Non-pigmented ciliary epithelial cell (primary cell): ENCODE measurements at places on chromosomes 1 and 21.

DNA sequence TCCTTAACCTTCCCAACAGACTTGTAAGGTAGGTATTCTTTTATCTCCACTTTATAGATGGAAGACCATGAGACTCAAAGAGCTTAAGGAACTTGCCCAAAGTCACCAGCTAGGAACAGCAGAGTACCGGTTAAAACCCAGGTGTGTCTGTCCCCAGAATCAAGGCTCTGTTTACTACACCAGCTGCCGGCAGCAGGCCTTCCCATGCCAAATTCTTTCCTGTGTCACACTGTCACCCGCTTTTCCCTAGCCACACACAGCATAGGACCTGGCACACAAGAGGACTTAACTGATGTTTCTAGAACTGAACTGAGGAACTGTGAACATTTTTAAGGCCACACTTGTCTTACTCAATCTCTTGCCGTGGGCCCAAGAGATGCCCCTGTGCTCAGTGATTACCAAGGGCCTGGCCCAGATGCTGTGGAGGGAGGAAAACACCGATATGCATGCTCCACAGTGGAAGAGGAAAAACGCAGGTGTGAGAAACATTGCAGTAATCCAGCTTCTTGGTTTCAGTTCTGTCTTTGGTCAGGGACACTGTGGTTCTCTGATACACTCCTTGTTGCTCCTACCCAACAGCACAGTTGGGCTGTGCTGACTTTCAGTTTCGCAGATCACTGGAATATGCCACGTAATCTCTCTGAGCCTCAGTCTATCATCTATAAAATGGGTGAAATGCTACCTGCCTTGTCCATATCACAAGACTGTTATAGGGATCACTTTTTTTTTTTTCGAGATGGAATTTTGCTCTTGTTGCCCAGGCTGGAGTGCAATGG lies 13.9 kb upstream of the LY9 start:
- no peak for DNase-seq

DNA sequence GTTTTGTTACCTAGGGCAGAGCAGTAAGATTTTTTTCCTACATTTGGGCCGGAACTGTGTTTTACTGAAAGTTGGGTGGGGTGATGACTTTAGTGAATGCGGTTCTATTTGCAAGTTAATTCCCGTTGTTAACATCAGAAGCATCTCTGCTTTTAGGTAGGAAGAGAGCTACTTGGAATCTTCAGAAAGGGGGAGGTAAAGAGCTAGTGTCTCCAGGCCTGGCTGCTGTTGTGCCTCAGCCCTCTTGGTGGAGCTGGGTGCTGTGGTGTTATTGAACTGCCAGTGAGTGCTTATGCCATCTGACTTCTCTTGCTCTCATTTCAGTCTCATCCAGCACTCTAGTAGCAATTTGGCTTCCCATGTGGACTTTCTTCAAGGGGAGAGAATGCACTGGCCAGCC lies 3.4 kb downstream of the KDM4A start:
- no peak for DNase-seq

DNA sequence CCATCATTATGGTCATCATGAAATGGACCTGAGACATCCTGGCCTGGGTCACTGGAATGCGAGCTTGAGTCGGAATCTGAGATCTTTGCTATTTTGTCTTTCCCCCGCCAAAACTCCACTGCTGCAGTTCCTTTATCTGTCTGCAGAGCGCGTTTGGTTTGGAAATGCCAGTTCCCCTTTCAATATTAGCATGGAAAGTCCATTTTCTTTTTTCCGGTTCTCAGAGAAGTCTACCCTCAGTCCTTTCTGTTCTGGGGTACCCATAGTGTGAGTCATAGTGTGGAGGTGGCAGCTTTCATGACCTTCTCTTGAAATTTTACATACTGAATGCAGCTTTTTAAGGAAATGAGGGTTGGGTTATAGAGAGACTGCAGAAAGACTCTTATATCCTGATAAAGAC lies 14.6 kb downstream of the CACNA1E start:
- DNase-seq, result no peak

- no peak for DNase-seq
Observed at GRCh38 chr1:18536915-18537314, 56.2 kb downstream of the KLHDC7A start.

GRCh38 chr21:41402231-41402630 lies 23.8 kb upstream of the MX1 start:
- no peak for DNase-seq

GRCh38 chr1:18482721-18483425 lies 2.1 kb downstream of the KLHDC7A start:
- DNase-seq, result no peak

GRCh38 chr1:157478030-157478429 lies 74.3 kb downstream of the FCRL5 start:
- no peak for DNase-seq

DNA sequence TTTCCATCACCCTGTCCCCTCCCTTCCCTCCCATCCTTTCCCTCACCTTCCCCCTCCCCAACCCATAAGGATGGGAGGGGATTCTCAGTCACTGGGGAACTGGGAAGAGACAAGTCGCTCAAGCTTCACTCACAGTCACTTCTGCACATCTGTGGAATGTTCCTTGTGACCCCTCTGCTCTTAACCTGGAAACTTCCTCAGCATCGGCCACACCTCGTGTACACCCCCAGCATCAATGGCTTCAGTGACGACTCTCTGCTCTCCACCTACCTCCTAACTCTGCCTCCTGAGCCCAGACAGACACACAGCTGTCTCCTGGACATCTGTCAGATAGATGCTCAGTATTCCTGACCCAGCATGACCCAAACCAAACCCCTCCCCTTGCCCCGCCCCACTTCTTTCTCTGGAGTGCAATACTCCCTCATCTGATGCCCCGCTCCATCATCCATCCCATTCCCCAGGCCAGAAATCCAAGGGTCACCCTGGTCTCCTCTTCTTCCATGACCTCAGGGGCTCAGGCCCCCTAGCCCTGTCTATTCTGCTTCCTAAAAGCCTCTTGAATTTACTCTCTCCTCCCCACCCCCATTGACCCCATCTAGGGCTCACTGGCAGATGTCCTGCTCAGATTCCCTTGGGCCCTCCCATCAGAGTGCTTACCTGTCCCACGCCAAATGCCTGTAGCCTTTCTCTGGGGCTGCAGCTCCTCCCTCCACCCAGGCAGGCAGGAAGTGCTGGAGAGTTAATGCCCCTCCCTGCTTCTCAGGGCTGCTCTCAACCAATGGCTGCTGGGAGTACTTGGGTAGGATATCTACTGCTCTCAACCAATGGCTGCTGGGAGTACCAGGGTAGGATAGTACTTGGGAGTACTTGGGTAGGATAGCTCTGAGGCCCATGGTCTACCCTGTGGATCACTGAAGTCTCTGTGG lies 83.1 kb upstream of the CSF3R start:
- DNase-seq, result no peak

GRCh38 chr1:161106431-161106830 lies 8.3 kb downstream of the KLHDC9 start:
- DNase-seq, result no peak

DNA sequence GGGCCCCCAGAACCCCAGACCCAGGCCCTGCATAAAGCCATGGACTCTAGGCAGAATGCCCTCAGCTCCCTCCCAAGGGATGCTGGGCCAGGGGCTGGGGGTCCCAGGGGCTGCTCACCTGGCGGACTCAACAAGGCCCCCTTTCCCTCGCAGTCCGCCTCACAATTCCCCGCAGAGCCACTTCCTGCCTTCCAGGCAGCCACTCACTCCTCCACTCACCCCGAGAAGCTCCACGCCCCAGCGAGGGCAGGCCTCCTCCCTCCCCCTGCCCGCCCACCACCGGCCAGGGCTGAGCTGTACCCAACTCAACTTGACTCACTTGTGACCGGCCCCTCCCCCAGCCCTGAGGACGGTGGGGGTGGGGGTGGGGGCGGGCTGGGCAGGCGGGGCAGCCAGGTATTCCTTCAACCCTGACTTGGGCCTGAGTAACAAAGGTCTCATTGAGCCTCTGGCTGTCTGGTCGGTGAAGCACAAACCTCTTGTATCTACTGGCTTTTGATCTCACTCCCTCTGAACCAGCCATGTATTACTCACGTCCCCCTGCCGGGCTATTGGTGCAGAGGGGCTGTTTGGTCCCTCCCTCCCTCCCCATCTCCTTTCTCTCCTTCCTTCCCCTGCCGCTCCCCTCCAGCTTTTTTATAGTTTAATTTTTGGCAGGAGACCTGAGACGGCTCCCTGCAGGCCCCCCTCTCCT lies 5.9 kb downstream of the BLACAT1 start:
- no peak for DNase-seq

GRCh38 chr1:5514527-5515183 lies 477.6 kb downstream of the NPHP4 start:
- no peak for DNase-seq

- DNase-seq, result no peak
Observed at GRCh38 chr21:14527696-14528652, 18.1 kb downstream of the SAMSN1 start.

GRCh38 chr1:23872421-23872820 lies 4.3 kb upstream of the FUCA1 start:
- DNase-seq, result no peak

- DNase-seq, result no peak
Observed at GRCh38 chr1:240821925-240822324, 210.0 kb upstream of the GREM2 start.

DNA sequence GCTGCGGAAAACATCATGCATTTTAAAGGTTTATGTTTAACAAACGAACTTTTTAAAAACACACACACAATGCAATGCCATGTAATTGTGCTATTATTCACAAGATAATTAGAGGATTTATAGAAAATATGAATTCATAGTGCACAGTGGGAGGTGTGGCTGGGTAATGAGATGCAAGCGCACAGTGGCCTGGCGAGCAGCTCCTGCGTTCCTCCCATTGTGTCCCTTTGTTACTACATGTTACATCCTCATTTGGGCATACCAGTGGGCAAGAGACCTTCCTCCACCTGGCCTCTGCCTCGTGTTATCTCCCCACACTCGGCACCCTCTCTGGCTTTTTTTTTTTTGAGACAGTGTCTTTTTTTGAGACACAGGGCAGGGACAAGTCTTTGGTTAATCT lies 30.0 kb upstream of the TENT5B start:
- DNase-seq, result no peak

- no peak for DNase-seq
Observed at GRCh38 chr1:74392840-74393239, 119.6 kb downstream of the LRRC53 start.

DNA sequence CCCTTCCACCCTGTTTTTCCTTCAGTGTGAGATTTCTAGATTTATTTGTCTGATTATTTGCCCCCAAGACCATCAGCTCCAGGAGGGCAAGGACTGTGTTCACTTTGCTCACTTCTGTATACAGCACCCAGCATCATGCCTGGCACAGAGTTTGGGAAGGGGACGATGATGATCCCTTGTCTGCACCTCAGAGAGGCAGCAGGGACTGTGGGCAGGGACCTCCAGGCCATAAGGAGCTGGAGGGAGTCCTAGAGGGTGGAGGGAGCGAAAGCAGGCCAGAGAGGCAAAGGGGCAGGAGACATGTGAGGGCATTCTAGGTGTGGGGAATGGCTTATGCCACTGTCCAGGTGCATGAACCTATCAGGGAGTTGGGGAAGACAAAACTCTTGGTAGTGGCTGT lies 32.8 kb downstream of the H3-3A start:
- no peak for DNase-seq

- no peak for DNase-seq
Observed at GRCh38 chr1:59928996-59929395, 2.4 kb upstream of the CYP2J2 start.

DNA sequence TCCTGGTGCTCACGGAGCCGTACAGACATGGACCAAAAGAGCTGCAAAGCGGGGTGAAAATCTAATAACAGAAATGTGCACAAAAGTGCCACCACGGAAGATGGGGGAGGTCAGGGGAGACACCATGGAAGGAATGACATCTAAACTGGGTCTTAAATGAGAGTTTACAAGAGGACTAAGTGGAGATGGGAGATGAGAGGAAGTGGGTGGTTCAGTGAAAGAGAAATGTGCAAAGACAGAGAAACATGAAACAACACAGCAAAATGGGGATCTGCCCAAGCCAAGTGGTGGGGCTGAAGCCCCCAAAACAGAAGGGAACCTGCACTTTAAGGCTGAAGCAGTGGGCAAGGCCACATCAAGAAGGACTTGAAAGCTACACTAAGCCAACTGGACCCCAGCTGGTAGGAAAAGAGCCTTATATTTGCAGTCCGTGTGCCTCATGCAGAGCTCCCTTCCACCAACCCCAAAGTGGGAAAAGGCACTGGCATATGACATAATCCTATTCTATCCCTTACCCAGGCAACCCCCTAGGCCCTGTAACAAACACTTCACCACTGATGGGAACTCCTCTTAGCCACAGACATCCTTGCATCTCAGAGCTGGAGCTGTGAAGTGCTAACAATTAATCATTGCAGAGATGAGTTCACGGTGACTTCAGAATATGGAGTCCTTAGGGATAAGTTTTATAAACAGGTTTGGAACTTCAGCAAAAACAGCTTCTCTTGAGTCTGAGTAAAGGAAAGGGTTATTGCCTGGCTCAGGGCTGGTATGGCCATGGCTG lies 198.6 kb upstream of the EDN2 start:
- no peak for DNase-seq

DNA sequence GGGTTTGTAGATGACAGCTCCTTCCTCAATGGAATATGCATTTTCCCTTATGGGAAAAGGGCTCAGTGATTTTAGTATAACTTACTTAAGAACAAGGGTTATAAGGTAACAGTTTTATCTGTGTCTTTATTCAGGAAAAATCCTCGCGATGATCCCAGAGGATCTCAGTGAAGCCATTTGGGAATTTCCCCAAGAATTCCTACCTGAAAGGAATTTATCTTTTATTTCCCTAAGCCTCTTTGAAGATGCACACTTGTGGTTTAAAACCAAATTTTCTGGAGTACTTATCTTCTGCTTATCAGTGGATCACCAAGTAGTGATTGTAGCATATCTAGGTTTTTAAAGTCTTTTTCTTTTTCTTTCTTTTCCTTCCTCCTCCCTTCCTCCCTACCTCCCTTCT lies 58.8 kb downstream of the AK4 start:
- no peak for DNase-seq
